ENCODE measurements at places on chromosomes 5 and 9. TPM values are rescaled to one million over a fixed set of nuclear protein-coding genes. Genes with fewer than 3 reads are reported as not detected.

- DNase-seq: no peak
Measured at GRCh38 chr5:116892993-116893392, 318.4 kb upstream of the SEMA6A start.

Gene SHC3
- 3.3 TPM for total RNA-seq

DNA sequence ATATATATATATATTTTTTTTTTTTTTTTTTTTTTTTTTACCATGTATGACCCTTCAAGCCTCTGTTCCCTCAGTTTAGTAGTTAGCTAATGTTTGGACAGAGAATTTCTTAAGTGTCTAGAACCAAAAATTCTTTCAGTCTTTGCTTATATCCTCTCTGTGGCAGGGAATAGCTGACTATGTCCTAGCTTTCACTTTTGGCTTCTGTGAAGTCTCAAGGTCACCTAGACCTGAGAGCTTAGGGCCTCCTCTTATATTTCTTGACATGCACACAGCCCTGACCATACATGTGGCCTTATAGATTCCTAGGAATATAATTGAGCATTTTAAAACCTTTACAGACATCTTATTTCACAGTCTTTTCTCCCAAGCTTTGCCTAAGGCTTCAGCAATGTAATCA, 930.8 kb upstream of the CDH9 start:
- DNase-seq: no peak

DNA sequence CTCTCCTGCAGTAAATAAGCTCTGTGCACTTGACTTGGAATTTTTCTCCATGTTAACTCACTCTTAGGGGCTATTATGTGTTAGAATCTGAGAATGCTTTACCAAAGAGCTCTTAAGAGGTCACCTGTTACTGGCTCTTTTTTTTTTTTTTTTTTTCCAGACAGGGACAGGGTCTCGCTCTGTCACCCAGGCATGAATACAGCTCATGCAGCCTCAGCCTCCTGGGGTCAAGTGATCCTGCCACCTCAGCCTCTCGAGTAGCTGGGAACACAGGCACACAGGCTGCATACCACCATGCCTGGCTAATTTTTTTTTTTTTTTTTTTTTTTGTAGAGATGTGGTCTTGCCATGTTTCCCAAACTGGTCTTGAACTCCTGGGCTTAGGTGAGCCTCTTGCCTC, 22.1 kb downstream of the HMGXB3 start:
- no peak for DNase-seq

DNA sequence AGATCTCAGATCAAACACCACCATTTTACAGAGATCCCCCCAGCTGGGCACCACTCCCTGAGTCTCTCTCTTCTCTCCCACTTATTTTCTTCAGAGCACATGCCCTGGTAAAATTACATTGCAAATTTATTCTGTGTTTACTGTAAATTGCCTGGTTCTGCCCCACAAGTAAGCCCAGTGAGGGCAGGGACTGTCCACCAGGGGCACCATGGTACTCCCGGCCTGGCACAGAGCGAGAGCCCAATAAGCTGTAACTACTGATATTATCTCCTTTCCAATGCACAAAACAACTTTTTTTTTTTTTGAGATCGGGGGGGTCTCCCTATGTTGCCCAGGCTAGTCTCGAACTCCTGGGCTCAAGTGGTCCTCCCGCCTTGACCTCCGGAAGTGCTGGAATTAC, 123.0 kb downstream of the PAX5 start:
- no peak for DNase-seq

DNA sequence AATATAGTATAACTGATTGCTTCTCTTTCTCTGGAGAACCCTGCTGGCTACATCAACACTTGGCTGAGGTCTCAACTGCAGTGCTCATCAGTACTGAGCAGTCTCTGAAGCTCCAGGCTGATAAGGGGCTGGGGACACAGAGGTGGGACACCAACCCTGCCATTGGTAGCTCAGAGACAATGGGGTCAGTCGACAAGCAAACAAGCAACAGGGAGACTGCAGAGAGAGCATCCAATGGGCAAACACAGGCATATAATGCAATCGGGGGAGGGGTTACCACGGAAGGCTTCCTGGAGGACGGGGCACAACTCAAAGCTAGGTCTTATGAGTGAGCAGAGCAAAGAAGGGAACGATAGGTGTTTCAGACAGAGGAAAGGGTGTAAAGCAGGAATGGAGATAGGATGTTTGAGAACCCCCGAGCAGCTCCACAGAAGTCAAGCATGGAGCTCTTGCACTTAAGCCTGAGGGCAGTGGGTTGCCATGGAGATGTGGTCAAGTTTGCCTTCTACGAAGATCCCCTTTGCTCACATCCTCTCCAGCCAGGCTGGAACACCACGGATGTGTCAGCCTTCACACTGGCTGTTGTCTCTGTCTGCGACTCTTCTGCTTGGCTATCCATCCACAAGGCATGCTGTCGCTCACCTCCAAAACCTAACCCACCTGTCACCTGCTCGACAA, 21.5 kb upstream of the AKNA start:
- DNase-seq: no peak

Gene IFNE
- total RNA-seq: not detected

Gene SLIT3
- total RNA-seq: 81.8 TPM

Gene PCDHB7
- 1.1 TPM for total RNA-seq

Gene CENPK
- total RNA-seq: not detected

- DNase-seq: no peak
Measured at GRCh38 chr9:114314256-114314867, 8.5 kb upstream of the ORM1 start.

- no peak for DNase-seq
Measured at GRCh38 chr9:98318834-98319478, 63.5 kb upstream of the TBC1D2 start.

Gene IPPK
- 5.0 TPM for total RNA-seq

Gene NUDT12
- 11.0 TPM for total RNA-seq

Gene RAI14
- total RNA-seq: 66.3 TPM

All from esophagus muscularis mucosa (tissue), 4 donors.